ENCODE measurements at places on chromosomes 1 and 21.

- DNase-seq, result no peak
Measured at GRCh38 chr21:36732217-36732616, 33.3 kb downstream of the SIM2 start.

DNA sequence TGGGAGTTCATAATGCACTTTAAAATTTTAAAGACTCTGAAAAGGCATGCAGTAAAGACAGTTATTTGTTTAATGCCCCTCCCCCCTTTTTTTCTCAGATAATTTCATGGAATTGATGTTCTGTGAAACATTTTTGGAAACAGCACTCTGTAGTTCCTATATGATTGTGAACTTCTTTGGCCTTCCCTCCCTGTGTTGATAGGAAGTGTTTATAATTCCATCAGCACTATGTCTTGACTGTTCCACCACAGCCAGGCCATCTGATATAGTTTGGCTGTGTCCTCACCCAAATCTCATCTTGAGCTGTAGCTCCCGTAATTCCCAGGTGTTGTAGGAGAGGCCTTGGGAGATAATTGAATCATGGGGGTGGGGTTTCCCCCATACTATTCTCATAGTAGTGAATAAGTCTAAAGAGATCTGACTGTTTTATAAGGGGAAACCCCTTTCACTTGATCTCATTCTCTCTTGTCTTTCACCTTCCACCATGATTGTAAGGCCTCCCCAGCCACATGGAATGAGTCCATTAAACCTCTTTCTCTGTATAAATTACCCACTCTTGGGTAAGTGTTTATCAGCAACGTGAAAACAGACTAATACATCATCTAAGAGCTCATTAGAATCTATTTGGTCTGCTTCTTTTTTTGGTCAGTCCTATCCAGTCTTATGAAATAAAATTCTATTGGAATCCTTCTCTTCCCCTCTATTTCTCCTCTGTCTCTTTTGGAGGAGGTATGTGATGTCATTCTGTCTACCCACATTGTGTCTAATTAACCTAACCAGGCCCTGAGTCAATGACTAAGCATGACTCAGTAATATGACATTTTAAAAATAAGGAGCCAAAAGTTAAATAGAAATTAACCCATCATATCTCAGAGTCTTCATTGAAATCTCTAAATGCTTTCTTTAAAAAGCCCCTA lies 8.9 kb downstream of the CCDC185 start:
- DNase-seq, result no peak

- DNase-seq, result no peak
Measured at GRCh38 chr1:164638492-164639202, 79.7 kb downstream of the PBX1 start.

- no peak for DNase-seq
Measured at GRCh38 chr21:34243562-34243961, 120.2 kb upstream of the KCNE2 start.

DNA sequence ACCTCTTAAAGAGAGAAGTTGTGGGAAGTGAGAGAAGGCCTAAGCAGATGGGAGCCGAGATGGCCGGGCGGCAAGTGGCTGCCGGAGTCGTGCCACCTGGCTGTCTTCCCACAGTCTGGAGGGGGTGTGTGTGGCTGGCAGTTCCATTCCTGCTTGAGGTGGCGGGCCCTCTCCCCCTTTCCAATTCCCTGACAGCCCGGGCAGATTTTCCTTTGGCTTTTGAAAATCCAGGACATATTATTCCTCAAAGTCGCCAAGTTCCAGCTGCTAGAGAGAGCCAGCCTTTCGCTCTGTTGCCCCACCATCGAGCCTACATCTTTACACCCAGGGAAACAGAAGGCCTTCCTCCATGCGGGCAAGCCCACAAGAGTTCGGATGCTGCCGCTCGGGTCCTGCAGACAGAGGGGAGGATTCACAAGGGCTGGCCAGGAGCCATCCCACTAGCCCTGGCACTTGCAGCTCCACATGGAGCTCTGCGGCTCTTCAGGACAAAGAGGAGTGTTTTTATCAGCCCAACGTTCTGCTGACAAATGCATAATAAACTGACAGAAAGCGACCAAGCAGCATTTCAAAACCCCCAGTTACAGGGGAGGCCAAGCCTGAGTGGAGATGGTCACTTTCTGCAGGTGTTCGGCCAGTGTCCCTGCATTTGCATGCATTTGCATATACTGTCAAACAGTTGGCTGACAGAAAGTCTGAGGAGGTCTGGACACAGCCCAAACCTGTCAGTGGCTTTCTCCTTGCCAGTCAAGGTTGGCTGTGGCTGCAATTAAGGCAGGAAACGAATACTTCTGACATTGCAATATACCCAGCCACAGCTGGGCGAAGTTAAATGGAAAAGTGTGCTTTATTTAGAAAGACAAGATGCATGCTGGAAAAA lies 45.9 kb downstream of the OLIG1 start:
- no peak for DNase-seq

GRCh38 chr1:231201979-231202633 lies 38.9 kb upstream of the GNPAT start:
- no peak for DNase-seq

DNA sequence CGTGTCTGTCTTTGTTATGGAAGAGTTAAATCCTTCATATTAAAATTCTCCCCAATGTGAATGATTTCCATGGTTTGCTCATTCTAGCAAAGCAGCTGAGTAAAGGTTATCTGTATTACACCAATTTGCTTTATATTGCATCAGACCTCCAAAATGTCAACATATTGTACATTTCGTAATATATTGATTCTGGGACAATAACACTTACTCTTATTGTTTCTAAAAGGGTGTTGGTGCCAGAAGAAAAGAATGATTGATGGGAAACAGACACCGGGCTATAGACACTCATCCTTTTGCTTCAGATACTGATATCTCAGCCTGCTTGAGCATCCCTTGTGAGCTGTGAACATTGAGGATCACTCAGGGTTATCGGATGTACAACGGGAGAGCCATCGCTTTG lies 7.0 kb downstream of the NTNG1 start:
- no peak for DNase-seq

GRCh38 chr21:36171741-36172331 lies 15.2 kb downstream of the DOP1B start:
- no peak for DNase-seq

GRCh38 chr1:56482486-56482885 lies 96.9 kb downstream of the PLPP3 start:
- no peak for DNase-seq

GRCh38 chr21:35824136-35824535 lies 236.2 kb downstream of the SETD4 start:
- no peak for DNase-seq

GRCh38 chr1:247441606-247442005 lies 16.3 kb downstream of the OR2B11 start:
- DNase-seq, result no peak

GRCh38 chr1:70892140-70892539 lies 155.5 kb downstream of the PTGER3 start:
- DNase-seq, result no peak

DNA sequence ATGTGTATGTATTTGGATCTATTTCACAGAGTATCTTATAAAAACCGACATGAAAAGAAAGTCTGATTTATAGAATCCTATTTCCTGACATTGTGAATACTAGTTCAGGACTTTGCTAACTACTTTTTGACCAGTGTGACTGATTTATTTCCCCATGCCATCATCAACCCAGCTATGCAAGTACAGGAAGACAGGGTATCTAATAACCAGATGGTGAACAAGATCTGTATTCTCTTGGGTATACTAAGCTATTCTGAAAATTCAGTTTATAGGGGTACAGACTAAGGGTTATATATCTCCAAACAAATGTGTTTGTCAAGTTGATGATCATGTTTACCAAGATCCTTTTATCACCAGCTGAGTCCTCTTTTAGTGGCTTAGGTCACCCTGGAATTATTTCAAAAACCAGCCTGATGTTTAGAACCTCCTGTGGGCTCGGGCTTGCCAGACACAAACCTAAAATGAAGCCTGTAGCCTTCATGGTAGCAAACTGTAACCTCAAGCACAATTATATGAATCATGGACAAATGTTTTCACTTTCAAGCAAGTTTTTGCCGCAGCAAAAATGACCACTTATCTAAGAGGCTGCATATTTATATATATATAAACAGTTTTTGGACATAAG lies 185.1 kb downstream of the FGGY start:
- DNase-seq, result no peak

DNA sequence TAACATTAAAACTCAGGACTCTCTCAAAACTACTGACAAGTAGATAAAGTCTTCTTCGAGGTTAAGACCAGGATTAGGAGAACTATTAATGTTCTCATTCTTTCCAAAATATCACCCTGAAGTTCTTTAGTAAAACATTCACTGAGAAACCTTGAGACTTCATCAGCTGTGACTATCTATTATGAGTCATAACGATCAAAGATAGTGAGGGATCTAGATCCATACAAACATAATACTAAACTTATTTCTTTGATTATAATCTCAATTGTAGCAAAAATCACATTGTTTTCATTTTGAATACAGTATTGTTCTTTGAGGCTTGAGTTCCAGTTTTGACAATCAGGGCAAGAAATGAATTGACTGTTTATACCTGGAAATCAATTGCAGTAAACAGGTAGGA lies 11.1 kb downstream of the PYHIN1 start:
- no peak for DNase-seq

DNA sequence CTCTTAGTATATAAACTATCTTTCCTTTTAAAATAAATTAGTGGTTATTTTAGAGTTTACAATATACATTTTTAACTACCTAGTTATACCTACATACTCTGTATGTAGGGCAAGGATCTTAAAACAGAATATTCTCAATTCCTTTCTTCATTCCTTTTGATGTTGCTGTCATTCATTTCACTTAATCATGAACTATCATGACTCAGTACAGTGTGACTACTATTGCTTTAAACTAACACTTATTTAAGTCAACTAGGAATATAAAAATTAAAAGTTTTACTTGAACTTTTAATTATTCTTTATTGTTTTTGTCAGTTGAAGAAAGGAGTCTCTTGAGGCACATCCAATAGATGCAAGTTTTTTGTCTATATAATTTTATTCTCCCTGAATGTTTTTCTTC lies 726.4 kb downstream of the BRINP3 start:
- no peak for DNase-seq

- DNase-seq, result no peak
Measured at GRCh38 chr1:19273106-19273843, 15.3 kb downstream of the AKR7A3 start.

- no peak for DNase-seq
Measured at GRCh38 chr1:12016182-12016581, 3.1 kb upstream of the MIIP start.

DNA sequence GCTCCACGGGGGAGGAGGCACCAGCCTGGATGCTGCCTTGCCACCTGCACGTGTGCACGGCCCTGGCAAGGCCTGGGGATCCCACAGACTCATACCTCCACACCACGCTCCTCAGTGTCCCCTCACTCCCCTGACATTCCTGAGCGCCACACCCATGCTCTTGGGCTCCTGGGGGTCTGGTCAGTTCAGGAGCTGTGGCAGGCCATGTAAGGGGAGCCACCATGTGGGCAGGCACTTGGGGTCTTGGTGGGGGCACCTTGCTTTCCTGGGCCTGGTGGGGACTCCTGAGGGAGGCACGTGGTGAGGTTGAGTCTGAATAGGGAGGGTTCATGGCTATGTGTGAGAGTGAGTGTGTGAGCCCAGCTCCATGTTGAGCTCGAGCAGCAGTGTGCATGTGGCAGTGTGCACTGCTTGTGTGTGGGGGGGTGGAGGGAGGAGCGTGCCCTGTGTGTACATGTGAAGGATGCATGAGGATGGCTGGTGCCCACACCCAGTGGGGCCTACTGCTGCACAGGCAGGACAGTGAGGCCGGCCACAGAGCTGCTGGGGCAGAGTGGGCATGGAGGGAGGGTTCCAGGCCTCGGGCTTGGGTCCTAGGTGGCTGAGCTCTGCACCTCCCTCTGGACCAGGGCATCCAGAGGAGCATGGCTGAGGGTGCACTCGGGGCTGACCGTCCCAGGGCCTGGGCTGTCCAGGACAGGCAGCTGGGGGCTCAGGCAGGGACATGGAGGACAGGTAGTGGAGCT lies 1.6 kb downstream of the GJC2 start:
- DNase-seq, result no peak

- DNase-seq, result no peak
Measured at GRCh38 chr1:158199849-158200248, 19.2 kb downstream of the CD1D start.

DNA sequence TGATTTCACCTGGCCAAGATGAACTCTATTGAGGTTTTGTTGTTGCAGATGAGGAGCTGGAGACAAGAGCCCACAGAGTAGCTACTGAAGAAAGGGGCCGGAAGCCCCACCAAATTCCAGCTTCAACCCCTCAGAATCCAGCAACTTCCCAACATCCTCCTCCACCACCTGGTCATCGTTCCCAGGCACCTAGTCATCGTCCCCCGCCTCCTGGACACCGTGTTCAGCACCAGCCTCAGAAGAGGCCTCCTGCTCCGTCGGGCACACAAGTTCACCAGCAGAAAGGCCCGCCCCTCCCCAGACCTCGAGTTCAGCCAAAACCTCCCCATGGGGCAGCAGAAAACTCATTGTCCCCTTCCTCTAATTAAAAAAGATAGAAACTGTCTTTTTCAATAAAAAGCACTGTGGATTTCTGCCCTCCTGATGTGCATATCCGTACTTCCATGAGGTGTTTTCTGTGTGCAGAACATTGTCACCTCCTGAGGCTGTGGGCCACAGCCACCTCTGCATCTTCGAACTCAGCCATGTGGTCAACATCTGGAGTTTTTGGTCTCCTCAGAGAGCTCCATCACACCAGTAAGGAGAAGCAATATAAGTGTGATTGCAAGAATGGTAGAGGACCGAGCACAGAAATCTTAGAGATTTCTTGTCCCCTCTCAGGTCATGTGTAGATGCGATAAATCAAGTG lies 14.3 kb downstream of the CD2 start:
- no peak for DNase-seq

DNA sequence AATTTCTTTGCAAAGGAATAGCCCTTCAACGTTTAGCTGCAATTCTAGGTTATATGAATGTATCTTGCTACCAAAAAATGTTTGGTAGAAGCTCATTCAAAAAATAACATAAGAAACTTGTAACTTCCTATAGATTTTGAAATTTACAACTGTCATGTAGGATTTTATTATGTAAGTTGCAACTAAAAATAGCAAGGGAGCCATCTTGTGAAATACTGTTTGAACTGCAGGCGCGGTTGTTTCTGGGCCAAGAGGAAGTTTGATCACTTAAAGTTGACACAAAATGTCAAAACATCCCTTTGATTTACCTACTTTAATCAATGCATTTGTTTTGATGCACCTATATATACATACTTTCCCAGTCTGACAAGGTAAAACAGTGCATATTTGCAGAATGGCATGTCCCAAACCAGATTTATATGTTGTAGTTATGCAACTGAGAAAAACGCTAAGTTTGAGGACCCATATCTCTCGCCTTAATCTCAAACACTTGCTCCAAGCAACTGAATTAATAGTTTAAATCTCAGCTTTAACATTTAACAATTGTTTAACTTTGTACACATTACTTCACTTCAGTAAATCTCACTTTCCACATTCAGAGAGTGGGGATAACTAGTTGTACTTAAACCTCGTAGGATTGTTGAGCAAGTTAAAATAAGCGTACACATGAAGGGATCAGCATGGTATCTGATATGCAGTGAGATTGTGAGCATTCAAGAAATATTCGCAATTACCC lies 63.9 kb downstream of the KCNK2 start:
- DNase-seq, result no peak

GRCh38 chr1:9413071-9413876 lies 120.6 kb downstream of the SPSB1 start:
- peak; percentile 61 for DNase-seq

GRCh38 chr1:147635342-147635741 lies 35.0 kb downstream of the ACP6 start:
- DNase-seq, result no peak
